ENCODE measurements at places on chromosomes 16 and 17. TPM values are rescaled to one million over a fixed set of nuclear protein-coding genes. Genes with fewer than 3 reads are reported as not detected.

UMOD gene
- total RNA-seq = 3.8 TPM

RAC3 gene
- 102 TPM for total RNA-seq

MILR1 gene
- 5.5 TPM for total RNA-seq

HOXB4 gene
- total RNA-seq = 1.8 TPM

KRT31 gene
- 0.74 TPM for total RNA-seq

Data from testis (tissue), 5 donors.